Left kidney (tissue), 8 donors: ENCODE measurements at places on chromosomes 6 and 20.
A peak's percentile ranks its signal among the peaks of the same experiment; 100 is the strongest.

DNA sequence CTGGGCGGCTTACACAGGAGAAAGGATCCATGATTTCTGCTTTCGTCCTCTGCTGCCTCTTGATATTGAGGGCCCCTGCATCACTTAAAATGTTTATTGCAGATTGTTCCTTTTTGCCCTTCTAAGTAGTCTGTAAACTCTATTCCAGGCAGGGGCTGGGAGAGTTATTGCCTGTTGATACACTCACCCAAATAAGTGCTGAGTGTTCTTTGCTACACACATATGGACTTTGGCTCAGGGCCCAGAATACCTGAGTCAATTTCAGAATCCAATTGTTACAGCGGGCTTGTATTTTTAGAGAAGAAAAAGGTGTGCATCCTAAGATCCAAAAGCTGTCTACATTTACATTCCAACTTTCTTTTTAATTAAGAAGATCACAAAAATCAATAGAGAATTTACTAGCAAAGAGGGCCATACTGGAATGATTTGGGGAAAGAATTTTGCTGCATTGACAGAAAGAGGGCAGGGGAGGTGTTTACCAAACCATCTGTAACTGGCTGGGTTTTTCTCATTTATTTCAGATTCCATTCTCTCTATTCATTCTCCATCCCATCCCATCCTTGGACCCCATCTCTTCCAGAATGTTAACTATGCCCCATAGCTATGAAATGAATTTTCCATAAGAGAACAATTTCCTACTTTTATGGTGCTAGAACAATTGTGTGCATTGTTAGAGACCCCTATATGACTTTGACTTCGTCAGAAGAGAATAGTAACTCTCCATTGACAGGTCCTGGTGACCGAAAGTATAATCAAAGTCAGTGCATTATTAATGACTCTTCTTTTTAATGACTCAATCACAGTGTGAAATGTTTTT, 959.9 kb upstream of the FLRT3 start:
- DNase-seq = no peak

DNA sequence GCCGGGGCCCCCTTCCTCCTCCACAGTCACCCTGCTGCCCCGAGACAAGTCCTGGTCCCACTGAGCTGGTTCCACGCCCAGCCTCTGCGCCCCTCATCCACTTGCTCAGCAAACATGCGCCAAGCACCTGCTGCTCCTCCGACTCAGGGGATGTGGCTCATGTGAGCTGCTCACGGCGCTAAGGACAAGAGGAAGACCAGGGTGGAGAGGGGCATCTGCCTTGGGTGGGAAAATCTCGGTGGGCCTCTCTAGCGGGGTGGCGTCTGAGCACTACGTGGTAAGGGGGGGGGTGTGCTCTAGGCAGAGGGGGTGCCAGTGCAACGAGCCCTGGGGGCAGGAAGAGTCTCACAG, 4.5 kb downstream of the LAMA5 start:
- DNase-seq = no peak

DNA sequence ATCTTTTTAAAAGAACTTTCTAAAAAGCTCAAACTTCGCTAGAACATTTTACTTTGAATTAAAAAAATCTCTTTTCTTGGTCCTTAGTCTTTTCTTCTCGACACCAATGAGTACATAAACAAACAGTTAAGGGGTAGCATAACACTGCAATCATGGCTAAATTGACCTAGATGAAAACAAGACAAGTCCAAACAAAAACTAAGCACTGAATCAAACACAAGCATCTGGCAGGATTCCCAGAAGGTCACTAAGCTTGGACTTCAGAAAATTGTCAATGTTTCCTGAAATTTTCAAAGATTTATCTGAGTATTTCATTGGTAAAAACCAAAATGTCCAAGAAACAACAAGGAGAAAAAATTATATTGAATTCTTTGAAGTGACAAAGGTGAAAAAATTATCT, 5.0 kb downstream of the COL21A1 start:
- DNase-seq = no peak

GRCh38 chr20:24102290-24102689, 113.7 kb upstream of the GGTLC1 start:
- no peak for DNase-seq

DNA sequence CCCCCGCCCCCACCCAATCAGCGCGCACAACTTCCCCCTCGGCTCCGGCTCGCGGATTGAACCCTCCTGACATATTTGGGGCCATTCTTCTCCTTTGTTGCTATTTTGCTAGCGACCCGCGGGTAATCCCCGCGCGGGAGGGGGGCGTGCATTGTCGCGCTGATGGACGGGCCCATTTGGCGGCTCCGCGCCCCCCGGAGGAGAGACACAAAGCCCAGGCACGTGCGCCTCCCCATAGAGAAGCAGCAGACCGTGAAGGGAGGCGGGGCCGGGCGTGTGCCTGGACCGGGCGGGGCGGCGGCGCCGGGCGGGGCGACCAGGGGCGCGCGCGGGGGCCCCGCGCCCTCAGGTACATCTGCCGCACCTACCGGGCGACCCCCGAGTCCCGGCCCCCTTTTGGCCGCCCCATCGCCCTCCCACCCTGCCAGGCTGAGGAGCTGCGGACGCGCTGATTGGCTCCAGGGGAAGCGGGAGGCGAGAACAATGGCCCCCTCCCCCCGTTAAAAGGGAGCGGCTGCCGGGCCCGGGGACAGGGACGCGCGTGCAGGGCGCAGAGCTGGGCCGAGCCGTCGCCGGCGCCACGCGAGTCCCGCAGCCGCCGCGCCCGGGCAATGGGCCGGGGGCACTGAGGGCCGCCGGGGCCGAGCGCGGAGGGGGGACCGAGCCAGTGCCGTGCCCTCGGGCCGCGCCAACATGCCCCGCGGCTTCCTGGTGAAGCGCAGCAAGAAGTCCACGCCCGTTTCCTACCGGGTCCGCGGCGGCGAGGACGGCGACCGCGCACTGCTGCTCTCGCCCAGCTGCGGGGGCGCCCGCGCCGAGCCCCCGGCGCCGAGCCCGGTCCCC, at the start of gene INSM1:
Gene INSM1 (plus strand): TSS at position 530 of the 843 bp plus-strand sequence. CDS start 164 bp downstream, at position 694.
- DNase-seq = no peak

DNA sequence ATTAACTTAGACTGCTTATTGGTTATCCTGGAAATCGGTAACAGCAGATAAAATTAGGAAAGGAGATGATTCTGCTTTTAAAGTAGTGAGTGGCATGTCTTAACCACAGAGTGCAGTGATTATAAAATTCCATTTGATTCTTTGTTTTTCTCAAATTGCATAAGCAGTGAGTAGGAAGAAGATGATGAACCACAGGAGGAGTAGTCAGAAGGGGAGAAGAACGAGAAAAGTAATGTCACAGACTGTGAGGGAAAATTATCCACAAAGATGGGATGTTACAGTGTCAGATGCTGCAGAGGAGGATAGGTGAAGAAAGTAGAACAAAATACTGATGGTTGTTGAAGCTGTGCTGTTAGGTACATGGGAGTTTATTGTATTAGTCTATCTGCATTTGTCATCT, 63.0 kb downstream of the ITCH start:
- DNase-seq = no peak

GRCh38 chr6:31621320-31621939, 915 bp downstream of the PRRC2A start:
- DNase-seq = no peak

GRCh38 chr20:6877633-6878032, 110.1 kb downstream of the BMP2 start:
- no peak for DNase-seq

DNA sequence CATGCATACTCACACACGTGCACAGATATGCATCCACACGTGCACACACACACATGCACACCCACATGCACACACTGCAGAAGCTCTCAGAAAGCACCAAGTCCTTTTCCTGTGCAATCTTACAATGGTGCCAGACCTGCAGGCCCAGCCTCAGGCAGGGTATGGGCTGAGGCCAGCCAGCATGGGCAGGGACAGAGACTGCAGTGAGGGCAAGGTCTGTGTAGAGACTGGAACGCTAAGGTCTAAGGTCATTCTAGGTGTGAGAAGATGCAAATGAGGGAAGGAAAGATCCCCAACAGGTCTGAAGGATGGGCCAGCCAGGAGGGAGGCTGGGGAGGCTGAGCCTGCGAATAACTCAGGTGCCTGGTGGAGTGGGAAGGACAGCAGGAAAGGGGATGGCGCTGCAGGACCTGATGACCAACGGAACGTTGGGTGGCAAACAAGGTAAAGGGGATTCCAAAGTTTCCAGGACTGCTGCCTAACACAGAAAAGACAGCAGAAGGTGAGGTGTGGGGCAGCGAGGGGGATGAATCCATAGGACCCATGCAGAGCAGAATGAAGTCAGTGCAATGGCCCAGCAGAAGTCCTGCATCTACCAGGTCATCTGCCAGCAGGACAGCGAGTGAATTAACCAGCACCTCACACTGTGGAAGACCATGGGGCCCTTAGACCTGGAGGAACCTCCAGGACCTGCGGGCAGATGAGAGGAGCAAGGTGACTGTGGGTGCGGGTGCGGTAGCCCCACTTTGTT, 67.0 kb downstream of the ABHD12 start:
- DNase-seq = no peak

DNA sequence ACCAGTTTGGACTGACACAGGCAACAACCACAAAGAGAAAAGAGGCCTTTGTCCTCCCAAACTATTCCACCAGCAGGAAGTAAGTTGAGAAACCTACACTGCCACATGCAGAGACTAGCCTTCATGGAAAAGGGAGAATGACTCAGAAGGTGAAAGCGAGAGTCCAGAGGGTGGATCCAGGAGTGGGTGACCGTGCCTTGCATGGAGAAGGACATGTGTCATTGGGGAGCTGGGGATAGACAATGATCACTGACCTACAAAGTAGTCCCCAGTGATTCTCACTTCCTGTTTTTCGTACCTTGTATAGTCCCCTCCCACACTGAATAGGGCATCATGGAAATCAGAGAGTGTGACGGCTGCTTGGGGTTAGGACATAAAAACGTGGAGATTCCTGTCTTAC, 91.9 kb downstream of the MYLK4 start:
- no peak for DNase-seq

DNA sequence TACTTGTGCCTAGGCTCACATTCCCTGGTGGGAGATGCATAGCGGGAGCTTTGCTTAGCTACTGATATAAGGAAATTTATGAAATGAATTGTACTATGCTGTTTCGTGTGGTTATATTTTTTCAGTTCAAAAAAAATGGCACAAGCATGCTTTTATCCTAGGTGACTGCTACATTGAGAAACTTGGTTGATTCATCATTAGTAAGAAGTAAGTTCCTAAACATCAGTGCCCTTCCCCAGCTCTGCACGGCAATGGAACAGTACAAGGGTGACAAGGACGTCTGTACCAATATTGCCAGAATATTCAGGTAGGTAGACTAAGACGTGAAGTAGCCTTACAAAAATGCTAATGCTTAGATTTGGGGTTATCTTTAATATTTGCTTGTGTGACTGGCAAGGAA, 79.7 kb downstream of the ARMC2 start:
- no peak for DNase-seq

GRCh38 chr6:27631609-27631916, 158.7 kb upstream of the ZNF184 start:
- DNase-seq = no peak

DNA sequence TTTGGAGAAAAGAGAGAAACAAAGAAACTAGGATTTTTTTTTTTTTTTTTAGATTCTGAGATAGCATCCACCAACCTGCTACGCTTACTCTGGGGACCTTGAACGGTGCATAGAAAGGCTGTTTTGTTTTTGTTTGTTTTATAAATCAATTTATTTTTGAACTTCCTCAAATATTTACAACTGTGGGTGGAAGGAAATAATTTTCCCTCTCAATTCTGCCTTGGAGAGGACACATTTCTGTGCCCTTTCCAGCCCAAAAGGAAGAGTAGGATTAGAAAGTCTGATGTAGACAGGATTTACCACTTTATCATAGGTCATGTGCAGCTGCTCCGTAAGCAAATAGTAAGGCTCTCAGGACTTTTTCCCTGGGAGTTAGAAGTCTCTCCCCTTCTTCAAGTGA, 190.5 kb downstream of the NKAIN2 start:
- no peak for DNase-seq

- DNase-seq = no peak
These were observed 57.6 kb downstream of the CPNE5 start for GRCh38 chr6:36781669-36782068.

- no peak for DNase-seq
These were observed 16.0 kb upstream of the TAAR1 start for GRCh38 chr6:132675002-132675401.

GRCh38 chr6:90411292-90411781, 114.7 kb upstream of the BACH2 start:
- no peak for DNase-seq

DNA sequence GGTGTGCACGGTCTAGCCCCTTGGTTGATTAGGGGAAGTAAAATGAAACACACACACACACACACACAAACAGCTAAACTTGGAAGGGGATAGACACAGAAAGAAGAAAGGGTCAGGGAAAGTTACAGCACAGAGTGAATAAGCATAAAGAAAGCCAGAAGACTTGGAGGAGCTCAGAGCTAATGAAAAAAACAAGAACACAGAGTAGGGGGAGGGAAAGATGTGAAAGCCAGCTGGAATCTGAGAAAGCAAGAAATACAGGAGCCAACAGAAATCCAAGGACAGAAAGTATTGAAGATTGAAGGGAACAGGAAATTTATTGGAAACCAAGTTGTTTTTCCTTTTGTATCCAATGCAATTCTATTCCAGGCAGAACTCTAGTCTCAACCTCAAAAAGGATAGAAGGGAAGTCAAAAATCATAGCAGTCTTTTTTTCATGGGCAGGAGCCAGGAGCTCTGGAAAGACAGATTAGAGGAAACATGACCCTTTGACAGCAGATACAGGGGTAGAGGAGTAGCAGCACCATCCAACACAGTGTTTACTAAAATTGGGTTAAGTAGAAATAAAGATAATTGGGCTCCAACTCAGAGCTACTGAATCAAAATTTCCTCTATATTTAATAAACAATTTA, 10.1 kb downstream of the HMGCLL1 start:
- peak; percentile 43 for DNase-seq

DNA sequence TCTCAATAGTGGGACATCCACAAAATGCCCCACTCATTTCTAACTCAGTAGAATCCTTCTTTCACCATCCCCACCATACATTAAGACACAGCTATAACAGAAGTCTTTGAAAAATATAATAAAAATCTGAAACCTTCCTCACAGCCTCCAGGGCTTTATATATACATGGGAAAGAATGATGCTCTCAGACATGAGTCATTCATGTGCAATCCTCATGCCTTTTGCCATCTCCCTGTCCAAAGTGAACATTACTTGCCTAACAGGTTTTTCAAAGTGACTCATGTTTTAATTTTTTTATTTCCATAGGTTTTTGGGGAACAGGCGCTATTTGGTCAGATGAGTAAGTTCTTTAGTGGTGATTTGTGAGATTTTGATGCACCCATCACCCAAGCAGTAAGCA, 162.7 kb downstream of the RALGAPA2 start:
- no peak for DNase-seq

DNA sequence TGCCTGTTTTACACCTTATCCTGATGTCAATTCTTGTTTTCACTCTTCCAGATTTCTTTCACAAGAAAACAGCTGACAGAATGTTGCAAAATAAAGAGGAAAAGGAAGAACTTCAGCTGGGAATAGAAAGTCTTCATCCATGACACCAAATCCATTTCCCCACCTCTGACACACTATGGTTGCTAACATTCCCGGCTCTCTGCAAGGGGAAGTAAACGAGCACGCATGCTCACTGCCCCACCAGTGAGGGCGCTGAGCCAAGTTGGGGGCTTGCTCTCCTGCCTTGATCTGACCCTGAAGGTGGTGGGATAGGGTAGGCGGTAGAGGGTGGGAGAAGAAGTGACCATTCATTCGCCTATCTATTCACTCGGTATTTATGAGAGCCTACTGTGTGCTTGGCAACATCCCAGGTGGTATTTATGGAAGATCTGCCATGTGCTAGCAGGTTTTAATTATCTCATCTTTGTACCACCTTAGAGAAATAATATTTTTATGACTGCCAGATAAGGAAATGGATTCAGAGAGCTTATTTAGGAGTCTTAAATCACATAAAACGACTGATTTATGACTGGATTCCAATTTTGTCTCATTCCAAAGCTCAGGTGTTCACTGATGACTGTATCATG, 206.2 kb downstream of the FOXC1 start:
- DNase-seq = no peak
